HepG2 (cell line): ENCODE measurements at places on chromosomes 7 and 10.

DNA sequence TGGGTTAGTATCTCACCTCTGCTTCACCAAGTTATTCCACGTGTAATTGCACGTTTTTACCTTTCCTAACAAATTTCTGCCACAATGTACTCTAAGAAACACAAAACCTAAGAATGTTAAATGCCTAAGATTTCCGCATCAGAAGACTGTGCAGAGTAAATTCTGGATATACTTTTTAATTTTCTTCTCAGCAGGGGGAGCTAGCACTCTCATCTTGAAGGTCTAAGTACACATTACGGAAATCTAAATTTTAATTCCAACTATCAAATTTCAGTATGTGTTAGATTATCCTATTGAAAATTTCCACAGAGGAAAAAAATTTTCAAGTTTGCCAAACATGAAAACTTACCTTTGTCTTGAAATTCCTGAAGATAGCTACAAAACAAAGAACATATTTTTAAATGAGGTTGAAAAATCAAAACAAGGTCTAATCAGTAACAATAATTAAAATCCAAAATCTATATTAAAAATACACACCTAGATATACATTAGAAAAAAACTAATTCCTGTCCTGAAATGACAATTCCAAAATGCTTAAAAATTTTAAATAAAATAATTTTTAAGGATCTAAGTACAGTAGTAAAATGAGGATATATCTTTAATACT, 10.5 kb downstream of the SKAP2 start:
- DNase-seq = peak; percentile 14

- peak; percentile 93 for DNase-seq
Measured at GRCh38 chr7:1028775-1029636, 15.3 kb upstream of the GPR146 start.

DNA sequence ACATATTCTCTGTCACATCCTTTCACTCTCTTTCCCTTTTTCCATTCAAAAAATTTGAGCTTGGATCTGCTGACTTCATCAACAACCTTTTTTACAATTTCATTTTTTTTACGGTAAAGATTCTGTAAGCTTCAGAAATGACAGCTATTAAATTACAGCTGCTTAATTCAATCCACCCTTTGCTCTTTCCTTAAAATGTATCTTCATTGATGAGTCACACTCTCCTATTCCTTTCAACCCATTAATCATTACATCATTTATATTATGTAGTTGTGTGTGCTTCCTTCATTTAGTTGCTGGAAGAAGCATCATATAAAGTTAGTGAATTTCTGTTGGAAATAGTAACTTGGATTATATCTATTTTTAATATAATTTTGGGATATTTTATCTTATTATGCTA, 67.1 kb upstream of the MAGI2 start:
- DNase-seq = no peak

- DNase-seq = no peak
Measured at GRCh38 chr7:116912269-116912909, 40.9 kb upstream of the ST7 start.

DNA sequence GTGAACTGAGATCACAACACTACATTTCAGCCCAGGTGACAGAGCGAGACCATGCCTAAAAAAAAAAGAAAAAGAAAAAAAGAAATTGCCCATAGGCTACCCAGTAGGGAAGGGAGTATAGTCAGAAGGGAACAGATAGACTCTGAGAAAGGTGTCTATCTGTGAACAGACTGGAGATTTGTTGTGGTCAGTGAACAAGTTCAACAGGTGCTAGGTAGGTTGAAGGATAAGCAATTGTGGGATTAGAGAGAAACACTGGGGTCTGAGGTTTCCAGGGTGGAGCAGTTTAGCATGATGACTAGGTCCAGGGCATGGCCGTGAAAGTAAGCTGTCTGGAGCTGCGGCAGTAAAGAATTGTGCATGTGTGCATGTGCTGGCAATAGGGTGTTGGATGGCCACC, 6.9 kb downstream of the LRGUK start:
- no peak for DNase-seq

DNA sequence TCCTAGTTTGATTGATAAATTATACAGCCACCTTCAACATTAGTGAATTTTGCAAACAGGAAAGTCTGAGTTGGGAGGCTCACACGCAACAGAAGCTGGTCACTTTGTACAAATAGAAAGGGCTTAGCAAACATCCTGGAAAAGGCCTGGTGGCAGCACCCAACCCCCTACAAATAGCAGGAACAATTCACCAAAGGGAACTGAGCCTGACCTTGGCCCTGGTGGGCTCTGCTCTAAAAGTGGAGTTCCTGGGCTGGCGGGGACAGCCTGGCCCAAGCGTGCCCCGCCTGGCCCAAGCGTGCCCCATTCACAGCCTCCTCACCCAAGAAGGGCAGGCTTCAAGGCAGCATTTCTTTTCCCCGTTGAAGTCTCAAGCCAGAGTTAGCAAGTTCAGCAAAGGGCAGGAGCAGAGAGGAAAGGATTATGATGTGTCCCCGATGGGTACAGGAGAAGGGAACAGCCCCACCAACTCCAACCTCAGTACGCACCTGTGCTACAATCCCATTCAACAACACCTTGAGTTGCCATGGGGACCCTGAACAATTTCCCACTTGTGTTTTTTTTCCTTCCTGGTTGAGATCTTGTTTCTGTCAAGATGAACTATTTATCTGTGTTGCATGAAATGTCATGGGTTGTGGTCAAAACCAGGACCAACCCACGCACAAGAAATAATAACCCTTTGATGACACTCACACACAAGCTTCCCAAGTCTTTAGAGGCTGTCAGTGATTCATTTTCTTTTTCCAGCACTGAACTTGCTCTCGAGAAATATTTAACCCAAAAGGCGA, 43.4 kb downstream of the RGS10 start:
- DNase-seq = peak; percentile 91

GRCh38 chr10:126500866-126501265, 112.6 kb upstream of the ADAM12 start:
- DNase-seq = no peak

DNA sequence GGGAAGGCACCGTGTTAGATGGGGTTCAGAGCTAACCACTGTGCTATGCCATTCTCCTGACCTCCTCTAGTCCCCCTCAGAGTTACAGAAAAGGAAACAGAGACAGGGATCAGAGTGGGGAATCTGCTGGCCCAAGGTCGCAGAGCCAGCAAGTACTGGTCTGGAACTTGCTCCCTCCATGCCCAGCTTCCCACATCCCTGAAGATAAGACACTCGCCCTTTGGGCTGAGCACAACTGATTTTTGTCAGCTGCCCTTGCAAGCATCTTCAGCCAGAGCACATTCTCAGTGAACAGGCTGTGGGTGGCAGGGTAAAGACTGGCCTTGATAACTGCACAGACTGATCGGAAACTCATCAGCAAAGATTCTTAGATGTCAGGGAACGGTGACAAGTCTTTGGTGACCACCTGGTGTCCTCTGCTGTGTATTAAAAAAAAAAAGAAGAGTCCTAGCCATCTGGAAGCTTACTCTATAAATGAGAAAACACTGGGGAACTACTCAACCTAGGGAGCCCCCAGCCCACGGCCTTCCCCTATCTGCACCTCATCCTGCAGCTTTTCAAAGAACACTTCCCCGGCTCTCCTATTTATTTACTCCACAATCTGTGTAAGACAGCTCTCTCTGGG, 1.3 kb upstream of the SORBS1 start:
- DNase-seq = no peak

DNA sequence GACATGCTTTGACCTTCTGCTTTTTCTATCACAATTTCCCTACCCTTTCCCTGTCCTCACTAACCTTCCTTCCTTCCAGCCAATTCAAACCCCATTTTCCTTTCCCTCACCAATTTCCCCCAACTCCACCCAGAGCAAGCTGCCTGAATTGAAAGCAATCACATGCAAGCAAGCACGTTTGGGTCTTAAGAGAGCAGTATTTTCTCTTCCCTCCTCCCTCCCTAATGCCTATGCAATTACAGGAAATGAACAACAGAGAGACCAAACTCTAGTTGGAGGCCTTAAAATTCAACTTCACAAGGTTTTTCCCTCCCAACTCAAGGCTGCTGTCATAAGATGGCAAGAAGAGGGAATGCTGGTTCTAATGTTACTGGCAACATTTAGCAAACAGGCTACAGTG, 117.2 kb downstream of the MYOF start:
- no peak for DNase-seq

DNA sequence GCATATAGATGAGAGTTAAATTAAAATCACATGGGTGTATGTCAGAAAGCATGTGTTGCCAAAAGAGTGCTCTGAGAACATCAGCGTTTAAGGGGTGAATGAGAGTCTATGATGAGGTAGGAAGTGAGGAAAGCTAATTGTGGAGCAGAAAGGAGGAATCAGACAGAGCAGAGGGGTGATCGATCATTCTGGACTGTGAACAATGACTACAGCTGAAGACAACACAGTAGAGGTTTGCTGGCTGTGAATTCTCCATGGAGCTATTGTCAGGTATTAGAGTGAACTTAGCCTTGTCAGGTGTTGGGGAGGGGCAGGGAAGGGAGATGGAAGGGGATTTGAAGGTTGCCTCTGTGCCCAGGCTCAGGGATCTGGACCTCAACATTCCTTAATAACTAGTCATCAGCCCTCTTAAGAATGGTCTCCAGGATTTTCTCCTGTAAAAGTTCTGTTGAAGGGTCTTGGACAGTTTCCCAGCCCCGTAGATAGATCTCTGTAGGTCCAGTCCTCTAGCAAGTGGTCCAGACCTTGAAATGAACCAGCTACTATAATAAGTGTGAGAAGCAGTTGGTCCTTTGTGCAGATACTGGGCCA, 57.1 kb downstream of the KIF5B start:
- DNase-seq = no peak

DNA sequence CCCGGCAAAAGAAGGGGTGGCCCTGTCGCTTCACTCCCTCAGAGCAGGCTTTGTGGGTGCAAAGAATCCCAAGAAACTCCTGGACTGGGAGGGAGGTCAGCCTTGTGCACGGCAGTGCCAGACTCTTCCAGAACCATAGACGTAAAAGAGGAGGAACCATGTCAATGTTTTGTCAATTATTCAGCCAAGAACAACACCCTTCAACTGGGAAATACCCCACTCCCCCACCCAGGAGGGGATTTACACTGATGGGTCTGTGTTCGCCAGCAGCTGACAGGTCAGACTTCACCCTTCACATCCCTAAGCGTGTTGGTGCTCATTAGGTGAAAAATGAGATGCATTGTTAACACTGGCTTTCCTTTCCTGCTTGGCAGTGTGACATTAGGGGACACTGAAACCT, 116.8 kb upstream of the BMPER start:
- DNase-seq = no peak

- no peak for DNase-seq
Measured at GRCh38 chr7:101667920-101668319, 38.8 kb upstream of the MYL10 start.
